ENCODE measurements at places on chromosomes 12 and 14.

- DNase-seq = no peak
These were observed 6.0 kb downstream of the PSMD9 start for GRCh38 chr12:121894633-121895032.

DNA sequence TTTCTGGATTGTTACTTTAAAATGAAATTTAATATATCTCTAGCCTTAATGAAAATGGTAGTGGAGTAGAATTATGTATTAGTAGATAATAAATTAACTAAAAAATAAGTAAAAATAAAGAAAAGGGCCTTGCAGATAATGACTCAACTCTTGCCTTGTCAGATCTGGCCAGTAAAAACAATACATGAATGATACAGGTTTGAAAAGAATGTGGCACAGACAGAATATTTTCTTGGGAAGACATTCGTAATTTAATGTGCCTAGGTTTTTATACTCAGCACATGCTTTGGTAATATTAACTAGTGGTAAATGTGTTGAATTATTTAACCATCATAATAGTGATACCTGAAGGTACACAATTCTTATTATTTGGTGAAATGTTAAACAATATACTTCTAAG, 28.3 kb downstream of the ATF7IP start:
- DNase-seq = no peak

- DNase-seq = no peak
These were observed at the start of gene KRT81 for GRCh38 chr12:52291267-52291935. TSS of gene KRT81 (minus strand) at chr12:52291534. CDS start at chr12:52291465, 69 bp downstream.

DNA sequence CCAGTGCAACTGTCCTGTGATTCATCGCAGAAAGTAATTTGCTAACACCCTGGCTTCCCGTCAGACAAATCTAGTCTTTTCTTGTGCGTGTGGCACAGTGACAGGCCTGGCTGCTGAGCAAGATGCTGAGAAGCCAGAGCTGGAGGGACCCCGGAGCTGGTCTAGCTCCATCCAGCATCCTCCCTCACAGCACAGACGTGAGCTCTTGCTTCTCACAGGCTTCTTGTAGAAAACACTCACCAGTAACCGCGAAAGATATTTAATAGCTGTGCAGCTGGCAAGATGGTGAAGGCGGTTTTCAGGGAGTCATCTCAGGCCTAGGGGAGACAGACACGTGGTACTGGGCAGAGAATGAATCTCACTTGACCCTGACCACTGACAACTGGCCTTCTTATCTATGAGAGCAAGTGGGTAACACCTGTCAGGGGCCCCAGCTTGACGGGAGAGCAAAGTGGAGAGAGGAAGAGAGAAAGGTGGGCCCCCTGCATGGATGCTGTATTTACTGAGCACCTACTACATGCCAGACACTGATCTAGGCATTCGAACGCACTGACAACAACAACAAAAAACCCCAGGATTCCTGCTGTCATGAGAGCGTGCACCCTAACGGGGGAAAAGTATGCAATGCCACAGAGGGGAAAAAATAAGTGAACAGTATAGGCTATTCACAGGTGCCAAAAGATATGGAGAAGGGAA, 63.3 kb downstream of the CCDC88C start:
- no peak for DNase-seq

- DNase-seq = no peak
These were observed 423.7 kb downstream of the TMTC2 start for GRCh38 chr12:83110424-83110823.

DNA sequence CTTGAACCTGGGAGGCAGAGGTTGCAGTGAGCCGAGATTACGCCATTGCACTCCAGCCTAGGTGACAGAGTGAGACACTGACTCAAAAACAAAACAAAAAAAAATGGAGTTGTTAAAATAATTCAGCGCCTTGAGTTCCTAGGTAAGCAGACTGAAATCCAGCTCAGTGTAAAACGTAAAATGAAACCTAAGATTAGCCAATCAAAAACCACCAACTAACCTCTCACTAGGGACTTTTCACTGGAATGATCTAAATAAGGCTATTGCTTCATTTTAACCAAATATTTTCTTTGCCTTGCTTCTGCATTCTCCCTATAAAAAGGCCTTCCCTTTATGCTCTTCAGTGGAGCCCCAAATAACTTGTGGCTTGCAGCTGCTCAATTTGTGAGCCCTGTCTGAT, 91.6 kb upstream of the HIF1A start:
- no peak for DNase-seq

GRCh38 chr12:28378736-28379135, 188.5 kb downstream of the CCDC91 start:
- DNase-seq = no peak

DNA sequence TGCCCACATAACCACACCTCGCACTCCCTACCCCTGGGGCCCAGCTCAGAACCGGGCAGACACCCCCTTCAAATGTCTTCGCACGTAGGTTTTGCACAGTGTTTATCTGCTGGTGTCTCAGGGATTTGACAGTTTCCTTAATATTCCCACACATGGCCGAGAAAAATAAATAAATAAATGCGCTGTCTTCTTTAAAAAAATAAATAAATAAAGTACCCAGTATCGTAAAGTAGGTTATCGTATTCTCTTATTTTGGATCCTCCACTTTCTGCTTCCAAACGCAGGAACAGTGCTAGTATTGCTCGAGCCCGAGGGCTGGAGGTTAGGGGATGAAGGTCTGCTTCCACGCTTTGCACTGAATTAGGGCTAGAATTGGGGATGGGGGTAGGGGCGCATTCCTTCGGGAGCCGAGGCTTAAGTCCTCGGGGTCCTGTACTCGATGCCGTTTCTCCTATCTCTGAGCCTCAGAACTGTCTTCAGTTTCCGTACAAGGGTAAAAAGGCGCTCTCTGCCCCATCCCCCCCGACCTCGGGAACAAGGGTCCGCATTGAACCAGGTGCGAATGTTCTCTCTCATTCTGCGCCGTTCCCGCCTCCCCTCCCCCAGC, 710 bp upstream of the FOS start:
- DNase-seq = no peak

All from stimulated activated CD4-positive, alpha-beta T cell treated with anti-CD3 and anti-CD28 coated beads, Interleukin-12 subunit alpha, Interleukin-12 subunit beta, amount 100 ng/mL, for 48 hours (primary cell).